ENCODE measurements at places on chromosomes 1 and 21.

- peak; percentile 44 for DNase-seq
Measured at GRCh38 chr1:207579436-207579799, 65.5 kb upstream of the CR1L start.

- DNase-seq, result peak; percentile 73
Measured at GRCh38 chr1:212566522-212567479, 41.8 kb upstream of the ATF3 start.

- DNase-seq, result no peak
Measured at GRCh38 chr1:117681093-117681900, 75.4 kb downstream of the TENT5C start.

- no peak for DNase-seq
Measured at GRCh38 chr1:109773900-109774485, 10.3 kb upstream of the EPS8L3 start.

DNA sequence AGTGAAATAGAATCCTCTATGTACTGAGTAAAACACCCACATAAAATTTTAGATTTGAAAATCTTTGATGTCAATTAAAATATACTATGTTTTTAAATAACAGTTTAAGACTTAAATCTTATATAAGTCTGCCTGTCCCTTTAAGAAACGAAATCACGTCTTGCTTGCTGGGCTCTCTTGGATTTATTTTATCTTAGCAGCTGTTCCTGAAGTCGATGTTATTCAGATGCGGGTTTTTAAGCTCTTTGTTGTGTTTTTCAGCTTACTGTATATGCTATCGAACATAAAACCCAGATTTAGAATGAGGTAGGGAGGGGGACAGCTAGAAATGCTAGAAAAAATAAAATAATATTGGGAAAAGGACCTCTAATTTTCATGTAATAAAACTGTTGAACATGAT is 11.1 kb upstream of the SSX2IP start:
- no peak for DNase-seq

GRCh38 chr1:206488466-206488865 is 18.2 kb downstream of the IKBKE start:
- no peak for DNase-seq

DNA sequence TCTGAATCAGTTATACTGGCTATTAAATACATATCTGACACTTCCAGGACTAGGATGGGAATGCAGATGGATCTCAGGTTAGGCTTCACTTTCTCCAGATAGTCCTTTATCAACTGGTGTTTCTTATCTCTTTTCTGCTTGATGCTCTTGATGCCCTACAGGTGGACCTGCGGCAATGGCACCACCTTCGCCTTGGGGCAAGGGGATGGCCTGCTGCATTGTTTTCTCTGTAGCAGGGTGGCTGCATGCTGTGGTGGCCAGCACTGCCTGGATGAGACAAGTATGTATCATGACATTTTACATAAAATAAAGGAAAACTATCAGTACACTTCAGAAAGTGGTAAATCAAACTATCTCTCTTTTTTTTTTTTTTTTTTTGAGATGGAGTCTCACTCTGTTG is 217.7 kb upstream of the ZP4 start:
- no peak for DNase-seq
